ENCODE measurements at places on chromosomes 6 and 20. TPM values are rescaled to one million over a fixed set of nuclear protein-coding genes. Genes with fewer than 3 reads are reported as not detected.

The RWDD2A gene
- 2.2 TPM for total RNA-seq

The F13A1 gene
- not detected for total RNA-seq

The OTOR gene
- total RNA-seq: not detected

The BPI gene
- total RNA-seq: not detected

The OLIG3 gene
- not detected for total RNA-seq

The SRC gene
- total RNA-seq: 173 TPM
